Stimulated activated CD4-positive, alpha-beta T cell treated with anti-CD3 and anti-CD28 coated beads, Interleukin-12 subunit alpha, Interleukin-12 subunit beta, amount 100 ng/mL, for 24 hours (primary cell): ENCODE measurements at places on chromosomes 1 and 21.

GRCh38 chr21:41600556-41600955, 92.6 kb upstream of the TMPRSS2 start:
- no peak for DNase-seq

DNA sequence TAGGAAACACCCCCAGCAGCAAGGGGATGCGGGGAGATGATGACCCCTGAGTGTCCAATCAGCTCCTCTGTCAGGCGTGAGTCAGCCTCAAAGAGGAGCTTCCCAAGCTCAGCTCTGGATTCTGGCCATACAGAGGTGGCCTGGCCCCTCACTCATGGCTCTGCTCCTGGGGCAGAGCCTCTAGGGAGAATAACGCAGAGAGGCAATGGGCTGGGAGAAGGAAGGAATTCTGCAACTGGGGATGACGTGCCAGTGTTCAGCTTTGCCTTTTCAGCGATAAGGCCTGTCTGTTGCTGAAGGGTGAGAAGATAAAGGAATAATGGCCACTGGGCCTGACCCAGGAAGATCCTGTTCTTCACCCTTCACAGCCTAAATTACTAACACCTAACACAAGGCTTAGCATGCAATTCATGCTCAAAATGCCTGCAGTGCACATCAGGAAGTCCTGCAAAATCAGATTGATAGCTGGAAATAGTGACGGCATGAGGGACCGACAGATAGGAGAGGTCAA, 92.2 kb downstream of the TBX19 start:
- DNase-seq, result no peak

- DNase-seq, result no peak
Observed at GRCh38 chr1:208683141-208683540, 439.0 kb upstream of the PLXNA2 start.

- no peak for DNase-seq
Observed at GRCh38 chr1:147820761-147821297, 60.4 kb upstream of the GJA5 start.

DNA sequence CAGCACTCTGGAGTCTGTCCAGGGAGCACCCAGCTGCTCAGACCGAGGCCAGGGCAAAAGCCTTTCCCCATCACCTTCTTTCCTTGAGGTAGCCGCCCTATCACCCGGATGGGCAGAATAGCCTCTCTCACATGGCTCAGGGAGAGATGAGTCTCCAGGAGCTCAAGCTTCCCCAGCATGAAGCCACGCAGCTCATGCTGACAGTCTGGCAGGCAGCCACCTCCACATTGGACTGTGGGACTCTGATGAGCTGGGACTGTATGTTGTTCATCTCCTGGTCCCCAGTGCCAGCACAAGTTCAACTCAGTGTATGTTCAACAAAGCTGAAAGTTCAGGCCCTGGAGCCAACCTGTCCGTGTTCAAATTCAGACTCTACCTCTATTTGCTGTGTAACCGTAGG, 75.2 kb upstream of the ZC3H12A start:
- DNase-seq, result no peak

GRCh38 chr1:186628910-186629309, 51.3 kb downstream of the PTGS2 start:
- no peak for DNase-seq

DNA sequence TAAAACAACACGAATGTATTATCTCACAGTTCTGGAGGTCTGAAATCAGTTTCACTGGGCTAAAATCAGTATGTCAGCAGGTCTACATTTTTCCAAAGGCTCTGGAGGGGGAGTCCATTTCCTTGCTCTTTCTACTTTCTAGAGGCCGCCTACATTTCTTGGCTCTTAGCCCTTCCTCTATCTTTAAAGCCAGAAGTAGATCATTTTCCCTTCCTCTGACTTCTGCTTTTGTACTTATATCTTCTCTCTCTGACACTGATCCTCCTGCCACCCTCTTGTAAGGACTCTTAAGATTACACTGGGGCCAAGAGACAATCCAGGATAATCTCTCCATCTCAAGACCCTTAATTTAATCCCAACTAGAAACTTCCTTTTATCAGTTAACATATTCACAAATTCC, 41.4 kb downstream of the MSH4 start:
- no peak for DNase-seq

DNA sequence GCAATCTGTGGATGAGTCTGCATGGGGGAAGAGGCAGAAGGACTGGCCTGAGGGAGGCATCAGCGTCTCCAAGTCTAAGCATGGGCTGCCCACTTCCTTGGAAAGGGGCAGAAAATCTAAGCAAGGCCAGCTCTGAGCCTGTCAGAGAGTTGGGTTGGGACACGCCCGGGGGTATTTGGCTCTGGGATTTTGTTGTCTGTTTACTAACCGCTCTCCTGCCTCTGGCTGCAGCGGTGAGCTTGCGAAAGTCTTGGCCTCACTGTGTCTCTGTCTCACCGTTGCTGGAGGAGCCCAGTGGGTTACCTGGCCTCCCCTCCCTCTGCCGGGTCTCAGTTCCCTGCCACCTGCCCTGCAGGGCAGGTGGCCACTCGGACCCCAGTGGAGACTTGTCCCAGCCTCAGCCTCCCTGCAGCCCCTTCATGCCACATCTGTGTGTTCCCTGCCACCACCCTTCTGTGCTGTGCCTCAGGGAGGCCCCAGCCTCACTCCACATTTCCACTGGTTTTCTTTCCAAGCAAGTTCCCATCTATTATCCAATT, 33.7 kb downstream of the EDN2 start:
- DNase-seq, result no peak
